Adipocyte (in vitro differentiated cells): ENCODE measurements at places on chromosomes 12 and 14.
A peak's percentile ranks its signal among the peaks of the same experiment; 100 is the strongest.

DNA sequence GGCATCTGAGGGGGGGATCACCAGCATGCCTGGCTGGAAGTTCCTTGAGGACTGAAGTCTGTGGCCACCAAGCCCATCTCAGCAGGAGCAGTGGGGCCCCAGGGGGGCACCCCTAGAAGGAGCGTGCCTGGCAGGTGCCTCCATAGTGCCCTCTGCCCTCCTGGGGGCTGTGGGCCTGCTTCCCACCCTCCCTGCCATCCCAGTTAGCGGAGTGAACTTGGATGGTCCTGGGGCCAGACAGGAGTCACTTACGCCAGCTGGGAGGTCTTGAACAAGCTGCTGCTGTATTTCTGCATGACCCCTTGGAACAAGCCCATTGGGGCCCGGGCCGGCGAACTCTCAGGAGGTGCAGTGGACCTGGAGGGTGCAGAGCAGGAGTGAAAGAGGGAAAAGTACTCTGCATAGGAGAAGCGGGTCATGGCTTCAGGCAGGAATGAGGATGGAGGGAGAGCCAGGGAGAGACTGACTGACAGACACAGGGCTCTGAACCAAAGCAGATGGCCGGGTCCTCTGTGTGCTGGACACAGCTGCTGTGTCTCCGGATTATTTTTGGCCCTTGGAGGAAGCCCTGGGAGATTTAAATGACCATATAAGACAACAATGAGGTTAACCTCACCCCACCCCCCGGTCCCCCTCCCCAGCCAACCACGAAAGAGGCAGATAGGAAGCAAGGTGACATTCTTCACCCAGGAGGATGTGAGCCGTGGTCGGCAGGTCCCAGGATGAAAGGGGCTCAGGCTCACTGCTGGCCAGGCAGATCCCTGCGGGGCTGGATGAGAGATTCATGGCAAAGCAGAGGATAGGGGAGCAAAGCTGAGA, 19.6 kb downstream of the ASB2 start:
- no peak for DNase-seq

- no peak for DNase-seq
Observed at GRCh38 chr12:111309584-111309983, 59.3 kb downstream of the PHETA1 start.

DNA sequence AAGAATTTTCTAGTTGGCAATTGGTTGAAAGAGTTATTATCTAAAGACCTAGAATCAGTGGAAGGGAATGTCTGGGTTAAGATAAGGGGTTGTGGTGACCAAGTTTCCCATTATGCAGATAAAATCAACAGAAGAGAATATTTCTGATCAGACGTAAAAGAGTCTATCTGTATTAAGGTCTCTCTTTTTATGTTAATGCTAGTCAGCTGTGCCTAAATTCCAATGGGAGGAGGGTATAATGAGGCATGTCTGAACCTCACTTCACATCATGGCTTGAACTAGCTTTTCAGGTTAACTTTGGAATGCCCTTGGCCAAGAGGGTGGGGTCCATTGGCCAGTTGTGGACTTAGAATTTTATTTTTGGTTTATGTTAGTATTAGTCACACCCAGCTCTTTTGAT, 34.3 kb upstream of the CHST11 start:
- no peak for DNase-seq

DNA sequence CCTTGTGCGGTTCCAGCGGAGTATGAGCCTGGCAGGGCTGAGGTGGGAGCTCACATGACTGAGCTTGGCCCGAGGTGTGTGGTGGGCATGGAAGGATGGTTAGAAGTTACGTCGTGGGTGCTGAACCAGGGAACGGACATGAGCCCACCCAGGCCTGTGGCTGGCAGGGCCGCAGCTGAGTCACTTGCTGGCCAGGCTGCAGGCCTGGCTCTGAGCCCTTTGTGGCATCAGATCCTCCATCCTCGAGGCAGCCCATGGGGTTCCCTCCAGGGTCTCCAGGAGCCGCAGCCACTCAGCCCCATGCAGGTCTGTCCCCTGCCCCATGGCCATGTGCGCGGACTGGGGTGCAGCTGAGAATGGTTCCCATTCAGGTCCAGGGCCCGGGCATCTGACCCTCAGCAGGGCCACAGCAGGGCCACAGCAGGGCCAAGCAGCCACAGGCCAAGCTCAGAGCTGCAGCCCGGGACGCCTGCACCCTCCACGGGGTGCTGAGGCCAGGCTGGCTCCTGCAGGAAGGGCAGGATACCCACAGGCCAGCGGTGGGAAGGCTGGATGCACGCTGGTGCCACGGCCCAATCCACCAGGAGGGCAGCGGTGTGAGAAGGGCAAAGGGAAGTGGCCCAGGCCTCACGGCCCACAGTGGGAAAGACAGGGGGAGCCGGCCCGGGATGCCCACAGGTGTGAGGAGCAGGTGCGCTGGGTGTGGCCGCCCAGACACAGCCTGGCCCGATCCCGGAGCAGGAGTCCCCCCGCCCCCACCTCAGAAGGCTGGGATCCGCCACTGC, 26.3 kb upstream of the ULK1 start:
- no peak for DNase-seq

DNA sequence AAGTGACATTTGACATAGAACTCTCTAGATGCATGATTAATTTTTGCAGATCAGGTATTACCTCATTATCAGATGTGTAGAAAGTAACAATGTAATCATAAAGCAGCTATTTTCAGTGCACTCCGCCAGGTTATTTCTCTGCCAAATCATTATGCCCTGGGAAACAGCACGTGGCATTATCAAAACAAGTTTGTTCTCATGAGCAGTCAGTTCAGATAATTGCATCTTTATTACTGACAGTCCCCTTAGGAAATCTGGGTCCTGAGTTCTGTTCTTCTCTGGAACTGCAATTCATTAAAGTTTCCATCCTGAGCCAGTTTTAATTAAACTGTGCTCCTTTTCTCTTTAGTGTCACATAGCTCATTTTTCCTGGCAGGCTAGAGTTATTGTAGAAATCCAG, 94.7 kb upstream of the KRR1 start:
- DNase-seq, result no peak

- peak; percentile 40 for DNase-seq
Observed at GRCh38 chr12:4135919-4136605, 137.5 kb upstream of the CCND2 start.

- DNase-seq, result no peak
Observed at GRCh38 chr14:61257469-61258057, 23.6 kb downstream of the TMEM30B start.

DNA sequence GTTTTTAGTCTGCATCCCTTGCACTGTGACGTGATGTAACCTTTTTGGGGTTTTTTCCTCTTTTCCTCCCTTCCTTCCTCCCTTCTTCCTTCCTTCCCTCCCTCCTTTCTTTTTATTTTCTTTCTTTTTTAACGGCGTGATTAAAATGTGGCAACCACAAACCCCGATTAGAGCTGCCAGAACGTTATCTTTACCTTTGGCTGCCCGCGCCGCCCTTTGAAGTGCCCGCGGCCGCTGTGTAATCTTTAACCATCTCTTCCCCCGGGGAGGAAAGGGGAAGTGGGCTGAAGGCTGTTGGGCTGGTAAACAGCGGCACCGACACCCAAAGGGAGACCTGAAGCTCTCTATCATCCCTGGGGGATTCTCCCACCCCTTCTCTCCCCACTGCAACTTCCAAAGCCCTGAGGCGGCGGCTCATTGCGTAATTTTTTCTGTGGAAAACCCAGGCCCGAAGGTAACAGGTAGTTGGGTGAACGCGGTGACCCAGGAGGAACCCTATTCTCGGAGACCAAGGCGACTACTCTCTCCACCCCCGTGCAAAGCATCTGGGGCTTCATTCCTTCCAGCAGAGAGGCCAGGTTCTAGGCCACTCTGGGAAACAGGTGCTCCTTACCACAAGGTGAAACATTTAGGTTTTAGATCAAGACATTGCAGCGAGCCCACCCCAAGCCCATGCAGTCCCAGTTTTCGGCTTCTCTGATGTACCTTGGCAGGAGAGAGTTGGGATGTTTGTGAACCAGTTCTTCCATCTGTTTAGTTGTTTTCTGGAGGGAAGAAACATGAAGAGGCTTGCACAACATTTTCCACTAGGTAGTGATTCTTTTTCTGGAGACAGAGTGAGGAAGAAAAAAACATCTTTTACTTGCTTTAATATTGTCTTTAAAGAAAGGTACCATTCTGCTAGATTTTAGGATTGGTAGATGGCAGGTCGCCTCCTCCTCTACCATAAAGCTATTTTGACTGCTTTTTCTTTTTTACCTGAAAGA, 1.5 kb downstream of the LGR5 start:
- DNase-seq, result no peak
